Activated B cell treated with CpG ODN at 0.5 μM for 24 hours (primary cell): ENCODE measurements at places on chromosomes 16 and 17.

DNA sequence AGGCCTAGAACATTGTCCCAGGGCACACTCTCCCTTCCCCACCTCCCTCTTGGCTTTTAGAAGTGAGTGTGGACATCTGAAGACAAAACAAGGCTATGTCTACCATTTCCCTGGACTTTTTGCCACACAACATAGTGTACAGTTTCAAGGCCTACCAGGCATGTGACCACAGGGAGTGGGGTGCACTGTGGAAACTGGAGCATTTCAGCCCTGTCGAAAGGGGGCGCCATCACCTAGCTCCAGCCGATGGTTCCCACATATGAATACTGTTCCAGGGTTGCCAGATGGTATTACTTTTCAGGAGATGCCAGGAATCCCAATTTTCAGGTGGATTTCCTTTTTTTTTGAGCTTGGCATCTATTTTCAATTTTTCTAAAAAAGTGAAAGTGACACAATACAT lies 140.7 kb downstream of the KATNIP start:
- DNase-seq = no peak

DNA sequence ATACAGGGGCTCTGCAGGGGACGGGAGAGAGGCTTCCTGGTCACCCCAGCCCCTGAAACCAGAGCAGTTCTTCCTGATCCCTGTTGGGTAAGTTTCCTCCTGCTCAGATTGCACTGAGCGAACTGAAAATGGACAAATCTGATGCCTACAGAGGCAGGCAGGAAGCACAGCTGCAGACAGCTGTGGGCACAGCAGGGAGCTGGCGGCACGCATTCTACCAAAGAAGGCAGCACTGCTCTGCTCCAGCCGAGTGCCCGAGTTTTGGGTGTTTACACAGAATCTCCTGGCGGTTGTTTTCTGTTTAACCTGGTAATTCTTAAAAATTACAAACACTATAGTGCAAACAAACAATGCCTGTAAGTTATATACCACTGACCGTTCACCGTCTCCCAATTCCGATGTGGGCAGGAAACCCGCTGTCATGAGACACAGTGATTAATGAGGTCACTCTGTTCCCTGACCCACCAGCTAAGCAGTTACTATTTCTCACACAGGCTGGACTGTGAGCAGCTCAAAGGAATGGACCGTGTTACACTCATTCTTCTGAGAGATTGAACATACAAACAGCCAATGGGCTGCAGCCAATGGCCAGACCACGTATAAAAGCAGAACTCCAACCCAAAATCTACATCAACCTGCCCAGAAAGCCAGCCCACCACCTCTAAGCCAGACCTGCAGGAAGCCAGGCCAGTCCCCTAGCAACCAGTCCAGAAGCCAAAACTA lies 25.5 kb downstream of the NSMCE1 start:
- no peak for DNase-seq

DNA sequence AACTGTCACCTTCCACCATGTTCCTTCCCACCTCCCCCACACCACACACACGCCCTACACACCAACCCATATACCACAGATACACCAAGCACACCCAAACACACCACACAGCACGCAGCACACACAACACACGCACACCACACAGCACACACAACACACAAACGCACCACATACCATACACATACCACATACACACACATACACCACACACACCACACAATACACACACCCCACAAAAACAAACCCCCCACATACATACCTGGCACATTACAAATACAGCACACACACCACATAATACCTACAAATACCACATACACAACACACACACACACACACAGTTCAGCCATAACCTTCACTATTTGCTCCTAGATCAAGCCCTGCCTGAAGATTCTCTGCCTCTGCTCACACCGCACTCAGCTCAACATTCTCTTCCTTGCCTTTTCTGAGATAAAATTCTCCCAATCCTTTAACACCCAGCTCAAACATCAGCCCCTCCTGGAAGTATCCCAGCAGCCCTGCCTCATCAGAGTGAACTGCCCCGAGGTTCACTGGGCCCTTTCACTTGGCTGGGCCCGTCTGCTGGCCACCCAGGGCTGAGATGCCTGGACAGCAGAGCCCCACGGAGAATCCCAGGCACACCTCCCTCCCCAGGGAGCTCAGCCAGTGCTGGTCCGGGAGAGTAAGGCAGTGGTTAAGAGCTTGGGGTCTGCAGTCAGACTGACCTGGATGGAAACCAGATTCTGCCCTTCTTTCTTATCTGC lies 31.9 kb upstream of the CPNE2 start:
- DNase-seq = no peak

DNA sequence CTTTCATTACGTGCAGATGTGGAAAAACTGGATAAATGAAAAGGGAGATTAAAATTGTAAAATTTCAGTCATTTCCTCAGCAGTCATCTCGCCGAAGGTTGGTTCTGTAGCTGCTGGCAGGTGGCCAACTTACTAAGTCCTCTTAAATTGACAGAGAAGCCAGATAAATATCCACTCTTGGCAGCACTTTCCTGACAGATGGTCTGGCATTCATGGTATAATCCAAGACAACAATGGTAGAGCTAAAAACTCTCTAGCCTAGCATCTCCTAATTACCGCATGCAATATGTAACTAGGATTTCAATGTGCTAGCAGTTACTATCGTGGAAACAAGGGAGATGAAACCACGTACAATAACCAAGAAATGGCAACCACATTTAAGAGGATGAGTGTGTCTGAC lies 306.3 kb downstream of the CNTNAP4 start:
- no peak for DNase-seq

DNA sequence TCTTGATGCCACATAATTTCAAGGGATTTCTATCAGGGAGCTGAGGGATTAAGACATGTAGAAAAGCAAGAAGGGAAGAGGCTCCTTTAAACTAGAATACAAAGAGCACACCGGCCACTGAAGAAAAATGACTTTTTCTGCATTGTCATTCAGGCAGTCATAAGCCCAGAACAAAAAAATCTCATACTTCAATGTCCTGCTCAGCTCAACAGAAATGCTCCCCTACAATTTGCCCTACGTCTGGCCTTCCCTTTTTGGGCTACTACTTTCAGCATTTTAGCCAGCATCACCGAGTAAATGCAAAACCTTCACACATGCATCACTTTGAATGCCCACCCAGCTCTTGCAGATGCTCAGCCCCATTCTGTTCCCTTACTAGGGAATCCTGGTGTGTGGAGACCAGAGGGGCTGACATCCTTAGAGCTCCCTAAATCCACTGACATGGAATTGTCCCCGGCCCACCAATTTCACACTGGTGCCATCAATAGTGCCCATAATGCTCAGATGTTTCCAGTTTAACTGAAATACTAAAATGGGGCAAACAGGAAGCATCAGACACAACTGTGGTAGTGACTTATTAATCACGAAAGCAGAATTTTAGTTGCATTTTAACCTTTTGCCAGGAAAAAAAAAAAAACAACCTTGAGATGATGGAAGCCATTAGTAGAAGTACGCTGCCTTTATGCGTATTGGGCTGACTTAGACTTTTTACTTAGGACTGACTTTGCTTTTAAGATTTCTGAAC lies 2.7 kb downstream of the MAP3K14 start:
- no peak for DNase-seq

GRCh38 chr17:82935966-82936767 lies 96.3 kb upstream of the ZNF750 start:
- no peak for DNase-seq

- peak; percentile 63 for DNase-seq
Measured at GRCh38 chr17:21511363-21512195, 135.4 kb downstream of the KCNJ12 start.

DNA sequence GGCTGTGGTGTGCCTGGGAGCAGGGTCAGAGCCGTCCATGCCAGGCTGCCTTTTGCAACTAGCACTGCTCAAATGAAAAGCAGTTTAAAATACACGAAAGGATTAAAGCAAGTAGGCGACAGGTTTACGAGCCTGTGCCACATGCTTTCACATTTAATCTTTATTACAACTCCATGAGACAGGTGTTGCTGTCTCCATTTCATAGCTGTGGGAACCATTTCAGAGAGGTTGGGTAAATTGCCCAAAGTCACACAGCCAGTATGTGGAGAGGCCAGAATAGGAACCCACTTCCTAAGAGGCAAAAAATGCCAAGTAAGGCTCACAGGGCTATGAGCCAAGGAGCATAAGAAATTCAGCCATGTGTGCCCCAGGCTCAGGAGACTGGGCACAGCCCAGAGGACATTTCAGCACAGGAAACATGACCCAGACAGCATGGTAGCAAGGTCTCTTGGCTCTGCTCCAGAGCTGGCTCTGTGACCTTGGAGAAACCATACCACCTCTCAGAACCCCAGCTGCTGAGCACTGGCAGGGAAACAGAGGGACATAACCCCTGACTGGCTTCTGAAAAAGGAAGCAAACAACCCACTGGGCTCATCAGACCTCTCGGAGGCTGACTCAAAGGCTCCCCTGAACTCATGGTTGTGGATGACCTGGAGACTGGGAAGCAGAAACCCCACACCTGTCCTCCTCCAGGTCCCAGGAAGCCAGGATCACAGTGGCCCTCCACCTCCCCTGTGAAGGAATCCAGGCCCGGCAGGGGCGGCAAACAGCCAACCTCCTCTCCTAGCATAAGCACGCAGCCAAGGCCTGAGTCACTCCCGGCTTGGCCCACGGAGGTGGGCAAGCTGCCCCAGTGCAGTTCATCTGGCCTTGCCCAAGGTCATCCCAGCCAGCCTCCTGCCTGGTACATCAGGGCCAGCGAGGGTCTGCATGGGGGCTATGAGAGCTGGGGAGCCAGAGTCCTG lies 40.3 kb upstream of the MRPS23 start:
- no peak for DNase-seq

- no peak for DNase-seq
Measured at GRCh38 chr17:15468126-15468525, 705 bp upstream of the CDRT4 start.

- DNase-seq = peak; percentile 56
Measured at GRCh38 chr17:77320485-77321256, 179.9 kb downstream of the SEC14L1 start.

GRCh38 chr17:80269405-80269807 lies 8.8 kb downstream of the RNF213 start:
- DNase-seq = no peak
